Stimulated activated CD8-positive, alpha-beta memory T cell treated with anti-CD3 and anti-CD28 coated beads, Interleukin-15, amount 100 ng/mL, for 4 hours (primary cell): ENCODE measurements at places on chromosomes 16 and 17.

DNA sequence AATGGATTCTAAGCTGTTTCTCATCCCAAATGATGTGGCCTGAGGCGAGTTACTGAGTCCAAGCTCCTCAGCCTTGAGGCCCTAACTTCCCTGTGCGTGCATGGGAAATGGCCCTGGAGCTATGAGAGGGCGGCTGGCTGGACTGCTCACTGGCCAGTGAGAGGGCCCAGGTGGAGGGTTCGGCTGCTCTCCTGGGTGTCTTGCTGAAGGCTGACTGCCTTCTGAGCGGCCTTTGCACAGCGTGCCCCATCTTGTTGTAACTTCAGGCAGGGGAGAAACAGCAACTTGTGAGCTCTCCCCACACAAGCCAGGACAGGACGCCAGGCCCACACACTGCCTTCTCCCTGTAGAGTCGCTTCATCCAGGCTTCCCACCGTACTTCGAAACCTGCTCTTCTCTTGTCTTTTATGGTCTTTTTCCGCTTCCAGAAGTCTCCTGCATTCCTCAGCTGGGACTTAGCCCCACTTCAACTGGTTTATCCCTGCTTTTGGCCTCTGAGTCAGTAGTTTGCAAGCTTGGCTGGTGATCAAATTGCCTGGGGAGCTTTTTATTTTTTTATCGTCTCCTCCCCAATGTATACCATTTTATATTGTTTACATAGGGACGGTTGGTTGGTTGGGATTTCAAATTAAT, 13.3 kb downstream of the CDH3 start:
- DNase-seq = no peak

- DNase-seq = no peak
Measured at GRCh38 chr17:8939496-8940334, 25.8 kb downstream of the PIK3R5 start.

DNA sequence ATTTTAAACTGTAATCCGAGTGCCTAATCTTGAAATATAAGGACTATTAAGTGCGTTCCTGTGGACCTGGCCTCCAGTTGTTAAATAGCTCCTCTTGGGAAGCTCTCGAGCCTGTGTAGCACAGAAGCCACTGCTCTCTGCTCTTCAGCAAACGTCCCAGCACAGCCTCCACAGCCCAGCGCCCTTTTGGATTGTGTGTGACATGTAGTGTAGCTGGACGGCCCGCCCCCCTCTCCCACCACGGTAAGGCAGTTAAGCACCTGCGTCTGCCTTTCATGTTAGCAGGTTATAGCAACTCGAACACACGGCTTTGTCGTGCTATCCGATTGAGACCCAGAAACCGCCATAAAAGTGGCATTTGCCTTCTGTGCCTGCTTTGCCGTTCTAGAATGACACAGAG, 79.2 kb upstream of the CHMP6 start:
- no peak for DNase-seq

- DNase-seq = no peak
Measured at GRCh38 chr16:3787924-3788661, 70.8 kb upstream of the TRAP1 start.

DNA sequence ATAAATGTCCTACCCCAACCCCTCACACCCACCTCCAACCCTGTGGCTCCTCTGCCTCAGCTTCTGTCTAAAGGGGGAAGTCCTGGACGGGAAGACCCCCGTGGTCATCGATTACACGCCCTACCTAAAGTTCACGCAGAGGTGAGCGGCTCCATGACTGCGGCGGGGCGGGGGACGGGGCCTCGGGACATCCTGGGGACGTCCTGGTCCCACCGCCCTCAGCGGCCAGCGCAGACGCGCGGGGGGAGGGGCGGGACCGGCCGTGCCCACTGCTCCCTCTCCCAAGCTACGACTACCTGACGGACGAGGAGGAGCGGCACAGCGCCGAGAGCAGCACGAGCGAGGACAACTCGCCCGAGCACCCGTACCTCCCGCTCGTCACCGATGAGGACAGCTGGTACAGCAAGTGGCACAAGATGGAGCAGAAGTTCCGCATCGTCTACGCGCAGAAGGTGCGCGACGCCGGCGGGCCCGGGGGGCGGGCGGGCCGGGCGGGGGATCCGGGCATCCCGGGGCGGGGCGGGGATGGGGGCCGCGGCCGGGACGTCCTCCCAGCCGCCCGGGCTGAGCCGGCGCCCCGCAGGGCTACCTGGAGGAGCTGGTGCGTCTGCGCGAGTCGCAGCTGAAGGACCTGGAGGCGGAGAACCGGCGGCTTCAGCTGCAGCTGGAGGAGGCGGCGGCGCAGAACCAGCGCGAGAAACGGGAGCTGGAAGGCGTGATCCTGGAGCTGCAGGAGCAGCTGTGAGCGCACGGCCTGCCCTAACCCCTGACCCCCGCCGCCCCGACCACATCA, 6.7 kb downstream of the RUNDC3A start:
- DNase-seq = no peak
